ENCODE measurements at places on chromosomes 7 and 10.

- DNase-seq, result no peak
Observed at GRCh38 chr10:53744746-53745145, 972.2 kb upstream of the MBL2 start.

- no peak for DNase-seq
Observed at GRCh38 chr7:26696978-26697377, 167.4 kb downstream of the SKAP2 start.

GRCh38 chr10:132669208-132669861 is 116.6 kb downstream of the NKX6-2 start:
- no peak for DNase-seq

DNA sequence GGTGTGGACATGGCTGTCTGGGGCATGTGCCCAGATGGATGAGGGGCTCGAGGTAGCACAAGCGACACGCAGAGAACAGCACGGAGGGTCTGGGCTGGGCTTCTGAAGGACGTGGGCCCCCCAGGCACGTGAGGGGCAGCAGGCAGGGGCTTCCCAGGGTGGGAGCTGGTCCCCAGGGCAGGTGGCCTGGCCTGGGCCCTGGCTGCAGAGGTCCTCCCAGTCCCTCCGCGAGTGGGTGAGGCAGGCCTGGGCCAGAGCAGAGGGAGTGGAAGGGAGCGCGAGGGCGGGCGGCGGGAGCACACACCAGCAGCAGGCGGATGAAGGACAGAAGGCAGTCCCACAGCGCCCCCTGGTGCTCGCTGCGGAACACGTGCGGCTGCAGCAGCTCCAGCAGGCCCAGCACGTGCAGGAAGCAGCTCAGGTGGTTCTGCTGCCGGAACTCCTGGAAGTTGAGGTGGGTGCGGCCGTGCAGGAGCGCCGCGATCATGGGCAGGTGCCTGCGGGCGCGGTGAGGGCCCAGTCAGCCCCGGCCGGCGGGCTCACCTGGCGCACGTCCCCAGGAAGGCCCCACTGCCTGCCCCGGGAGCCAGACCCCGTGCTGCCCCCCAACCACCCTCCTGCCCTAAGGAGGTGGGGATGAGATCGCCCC is 14.7 kb upstream of the MICALL2 start:
- DNase-seq, result peak; percentile 20

- no peak for DNase-seq
Observed at GRCh38 chr7:37526623-37527022, 78.0 kb upstream of the ELMO1 start.

- DNase-seq, result no peak
Observed at GRCh38 chr7:621572-622285, 102.1 kb upstream of the PDGFA start.

DNA sequence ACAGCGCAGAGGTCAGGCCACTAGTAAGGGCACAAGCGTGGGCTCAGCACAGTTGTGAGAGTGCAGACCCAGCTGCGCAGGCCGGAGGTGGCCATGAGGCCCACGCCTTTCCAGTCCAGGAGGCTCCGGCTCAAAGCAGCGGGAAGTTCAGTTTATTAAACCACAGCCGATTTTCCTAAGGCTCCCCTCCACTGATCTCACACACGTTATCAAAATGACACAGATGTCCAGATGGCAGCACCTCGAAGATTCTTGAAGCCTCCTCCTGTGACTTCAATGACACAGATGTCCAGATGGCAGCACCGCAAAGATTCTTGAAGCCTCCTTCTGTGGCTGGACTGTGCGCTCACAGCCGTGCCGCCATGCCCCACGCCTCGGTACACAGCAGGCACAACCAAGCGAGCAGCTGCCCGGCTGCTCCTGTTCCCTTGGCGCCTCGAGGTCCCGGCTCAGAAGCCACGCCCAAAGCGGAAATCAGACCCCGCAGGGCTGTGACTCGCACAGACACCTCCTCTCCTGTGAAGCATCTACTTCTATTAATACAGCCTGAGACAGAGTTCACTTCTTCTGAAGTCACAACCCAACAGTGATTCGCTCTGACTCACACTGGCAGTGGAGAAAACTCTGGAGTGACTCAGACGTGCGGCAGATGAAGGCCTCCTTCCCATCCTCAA is 122.7 kb downstream of the MAD1L1 start:
- DNase-seq, result no peak

GRCh38 chr10:5941579-5941978 is 35.8 kb downstream of the IL15RA start:
- no peak for DNase-seq

DNA sequence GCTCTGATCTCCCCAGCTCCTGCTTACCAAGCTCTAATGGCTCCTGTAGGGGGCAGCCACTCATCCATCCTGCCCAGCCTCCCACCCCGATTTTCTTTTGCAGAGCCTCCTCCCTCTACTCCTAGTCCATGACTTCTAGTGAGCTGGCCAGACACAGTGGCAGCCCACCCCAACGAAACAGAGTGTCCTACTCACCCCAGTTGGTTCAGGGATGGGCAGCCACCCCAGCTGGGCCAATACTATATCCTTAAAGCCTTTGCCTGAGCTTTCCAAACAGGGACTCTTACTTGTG is 77.1 kb downstream of the GRID1 start:
- no peak for DNase-seq

GRCh38 chr7:17318146-17318545 is 19.7 kb downstream of the AHR start:
- DNase-seq, result no peak

- no peak for DNase-seq
Observed at GRCh38 chr7:71900556-71900955, 511.6 kb downstream of the CALN1 start.

- DNase-seq, result no peak
Observed at GRCh38 chr10:9024210-9024609, 969.7 kb downstream of the GATA3 start.

DNA sequence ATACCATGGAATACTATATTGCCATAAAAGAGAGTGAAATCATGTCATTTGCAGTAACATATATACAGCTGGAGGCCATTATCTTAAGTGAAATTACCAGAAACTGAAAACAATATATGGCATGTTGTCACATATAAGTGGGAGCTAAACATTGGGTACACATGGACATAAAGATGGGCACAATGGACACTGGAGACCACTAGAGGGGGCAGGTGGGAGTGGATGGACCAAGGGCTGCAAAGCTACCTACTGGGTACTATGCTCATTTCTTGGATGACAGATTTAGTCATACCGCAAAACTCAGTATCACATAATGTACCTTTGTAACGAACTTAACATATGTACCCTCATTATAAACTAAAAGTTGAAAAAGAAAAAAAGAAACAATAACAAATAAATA is 1167.6 kb downstream of the NXPH1 start:
- no peak for DNase-seq

Data from NCI-H187 (cell line).